Left renal pelvis (tissue), 4 donors: ENCODE measurements at places on chromosomes 7 and 10.

- DNase-seq = no peak
These were observed 22.3 kb downstream of the MAP3K8 start for GRCh38 chr10:30456266-30456665.

DNA sequence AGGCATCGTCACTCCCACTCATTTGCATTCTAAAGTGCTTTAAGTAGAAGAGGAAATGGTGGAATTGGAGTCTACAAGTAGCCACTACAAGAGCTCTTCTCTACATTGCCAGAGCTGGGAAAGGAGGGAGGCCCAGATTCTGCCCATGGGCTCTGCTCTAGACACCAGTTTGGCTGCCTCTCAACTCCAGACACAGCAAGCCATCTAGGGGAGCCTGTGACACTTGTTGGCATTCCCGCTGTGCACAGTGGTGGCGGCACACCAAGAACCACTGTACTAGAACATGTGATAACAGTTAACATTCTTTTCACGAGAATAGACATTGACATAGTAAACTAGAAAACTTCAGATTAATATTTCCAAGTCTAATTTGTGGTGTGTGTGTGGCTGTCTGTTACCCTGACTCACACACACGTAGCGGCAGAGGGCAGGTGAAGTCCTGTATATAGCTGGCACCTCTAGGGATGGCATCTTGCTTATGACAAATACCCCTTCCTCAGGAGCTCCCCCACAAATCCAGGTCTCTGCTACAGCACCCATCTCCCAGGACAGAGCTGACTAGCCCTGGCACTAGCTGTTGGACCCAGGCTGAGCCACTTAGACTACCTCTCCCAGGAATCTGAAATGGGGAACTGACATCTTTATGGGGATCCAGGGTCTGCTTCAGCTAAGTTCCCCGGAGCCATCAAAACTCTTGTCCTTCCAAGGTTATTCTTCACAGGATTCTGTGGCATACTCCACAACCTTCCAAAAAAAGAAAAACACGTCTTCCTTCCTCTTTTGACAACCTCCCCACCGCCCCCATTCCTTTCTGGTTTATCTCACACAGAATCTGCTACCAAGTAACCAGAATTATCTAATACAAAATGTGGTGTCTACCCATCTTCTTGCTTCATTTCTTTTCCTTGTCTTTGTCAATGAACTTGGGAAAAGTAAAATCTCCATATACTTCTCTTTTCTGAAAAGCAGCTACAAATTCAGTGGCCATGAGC, 54.7 kb upstream of the MRLN start:
- DNase-seq = no peak

DNA sequence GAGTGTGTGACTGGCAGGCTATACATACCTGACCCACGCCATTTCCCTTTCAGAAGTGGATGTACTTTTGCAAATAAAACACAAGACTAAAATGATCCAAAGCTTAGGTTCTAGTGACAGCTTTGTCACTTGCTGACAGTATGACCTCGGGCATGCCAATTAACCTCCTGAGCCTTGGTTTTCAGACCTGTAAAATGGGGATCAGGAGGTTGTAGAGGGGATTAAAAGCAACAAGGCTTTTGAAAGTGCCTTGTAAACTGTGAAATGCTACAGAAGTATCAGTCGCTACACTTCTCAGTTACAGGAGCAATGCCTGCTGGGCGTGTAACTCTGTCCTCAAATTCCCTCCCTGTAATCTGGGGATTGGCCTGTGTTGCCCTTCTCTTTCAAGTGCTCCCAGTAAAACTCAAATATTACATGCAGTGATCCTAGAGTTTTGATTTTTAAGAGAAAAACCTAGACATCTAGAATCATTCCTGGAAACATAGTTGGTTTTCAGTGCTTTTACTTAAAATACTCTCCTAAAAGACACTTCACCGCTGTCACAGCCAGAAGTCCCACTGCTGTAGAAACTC, 8.8 kb upstream of the GRB10 start:
- DNase-seq = no peak

GRCh38 chr7:134703782-134704181, 57.1 kb downstream of the BPGM start:
- no peak for DNase-seq
